ENCODE measurements at places on chromosomes 12 and 14.

DNA sequence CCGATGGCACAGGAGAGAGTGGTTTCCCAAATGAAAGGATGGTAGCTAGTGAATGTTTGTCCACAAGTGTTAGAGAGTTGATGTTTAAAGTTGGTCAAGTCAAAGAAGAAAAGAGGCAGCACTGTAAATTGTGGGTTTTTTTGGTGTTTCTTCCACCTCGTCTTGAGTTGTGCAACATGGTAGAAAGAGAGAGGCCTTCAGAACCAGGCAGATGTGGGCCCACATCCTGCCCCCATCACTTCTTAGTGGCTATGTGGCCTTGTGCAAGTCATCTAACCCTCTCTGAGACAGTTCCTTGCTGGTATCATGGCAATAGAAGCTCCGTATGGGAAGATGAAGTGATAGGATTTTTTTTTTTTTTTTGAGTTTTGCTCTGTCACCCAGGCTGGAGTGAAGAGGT, 60.8 kb downstream of the NDUFA12 start:
- DNase-seq = no peak

DNA sequence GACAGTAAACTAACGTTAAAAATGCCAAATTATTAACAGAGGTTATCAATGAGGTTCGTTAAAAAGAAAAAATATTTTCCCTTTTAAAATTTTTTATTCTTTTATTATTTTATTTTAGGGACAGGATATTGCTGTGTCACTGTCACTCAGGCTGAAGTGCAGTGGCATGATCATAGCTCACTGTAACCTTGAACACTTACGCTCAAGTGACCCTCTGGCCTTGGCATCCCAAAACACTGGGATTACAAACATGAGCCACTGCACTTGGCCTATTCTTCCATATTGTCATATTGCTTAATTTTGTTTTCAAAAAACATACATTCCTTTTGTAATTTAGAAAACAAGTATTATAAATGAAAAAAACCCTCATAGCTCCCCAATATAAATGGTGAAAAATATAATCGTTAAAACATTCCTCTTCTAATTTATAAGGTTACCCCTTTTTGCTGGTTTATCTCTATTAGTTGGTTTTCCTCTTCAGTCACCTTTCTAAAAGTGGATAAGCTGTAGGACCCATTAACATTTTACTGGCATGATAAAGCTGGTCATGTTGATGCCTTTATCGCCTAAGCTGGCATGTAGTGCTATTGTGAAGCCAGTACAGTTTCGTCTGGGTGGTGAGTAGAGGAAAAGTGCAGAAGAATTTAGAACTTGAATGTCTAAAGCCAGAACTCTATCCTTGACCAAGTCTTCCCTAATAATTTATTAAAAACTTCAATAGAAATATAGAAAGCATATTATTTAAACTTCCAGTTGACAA, 27.6 kb downstream of the PDE3A start:
- DNase-seq = no peak

DNA sequence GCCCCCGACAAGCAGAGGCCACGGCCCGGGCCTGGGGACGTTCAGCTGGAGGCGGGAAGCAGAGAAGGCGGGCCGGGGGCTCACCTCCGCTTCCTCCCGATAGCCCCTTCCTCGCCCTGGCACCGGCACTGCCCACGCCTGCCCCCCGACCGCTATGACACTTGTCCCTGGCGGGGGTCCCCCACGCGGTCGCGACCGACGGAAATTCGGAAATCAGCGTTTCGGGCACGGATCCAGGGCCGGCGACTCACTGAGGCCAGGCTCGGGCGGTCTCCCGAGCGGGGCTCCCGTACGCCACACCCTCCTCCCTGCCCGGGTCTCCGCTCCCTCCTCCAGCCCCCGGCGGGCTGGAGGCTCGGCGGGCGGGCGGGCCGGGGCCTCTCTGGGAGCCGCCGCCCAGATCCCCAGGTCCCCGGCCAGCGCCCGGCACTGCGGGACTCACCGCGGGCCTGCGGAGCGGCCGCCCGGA, 581 bp downstream of the PITPNM2 start:
- no peak for DNase-seq

- no peak for DNase-seq
Measured at GRCh38 chr14:39452680-39453079, 20.4 kb upstream of the FBXO33 start.

DNA sequence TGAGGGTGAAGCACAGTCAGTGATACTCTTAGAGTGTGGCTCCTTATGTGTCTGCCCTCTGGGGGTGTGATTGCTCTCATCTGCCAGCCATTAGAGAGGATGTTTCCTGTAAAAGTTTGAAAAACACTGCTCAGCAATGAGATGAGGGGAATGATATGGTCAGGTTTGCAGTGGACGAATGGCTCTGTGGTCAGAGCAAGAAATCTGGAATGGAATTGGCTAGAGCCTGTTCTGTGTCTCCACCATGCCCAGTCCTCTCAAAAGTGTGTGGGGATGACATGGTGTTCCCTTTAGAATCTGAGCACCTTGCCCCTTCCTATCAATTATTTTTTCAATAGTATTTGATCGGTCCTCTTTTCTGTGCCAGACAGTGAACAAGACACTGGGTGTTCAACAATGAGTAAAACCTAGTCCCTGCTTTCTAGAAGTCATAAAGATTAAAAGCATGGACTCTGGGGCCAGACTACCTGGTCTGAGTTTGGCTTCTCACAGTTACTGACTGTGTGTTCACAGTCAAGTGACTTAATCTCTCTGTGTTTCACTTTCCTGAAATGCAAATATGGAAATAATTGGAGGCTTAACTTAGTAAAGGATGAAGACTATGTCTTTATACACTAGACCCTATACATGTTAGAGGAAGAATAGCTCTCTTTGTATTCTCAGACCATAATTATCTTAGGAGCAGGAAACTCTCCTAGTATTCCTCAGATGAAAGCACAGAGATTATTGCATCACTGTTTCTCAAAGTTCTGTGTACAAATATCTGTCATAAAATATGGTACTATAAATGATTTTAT, 1.6 kb downstream of the ACSS3 start:
- no peak for DNase-seq
